PC-3 (cell line): ENCODE measurements at places on chromosomes 3 and 15.
A peak's percentile ranks its signal among the peaks of the same experiment; 100 is the strongest.

GRCh38 chr3:182914341-182914740, 66.0 kb downstream of the DCUN1D1 start:
- 0 out of 2 replicates have a peak, but pooled peaks cover 3% of the 10 kb centered on the region for H3K4me1 ChIP-seq
- no peak for DNase-seq
- no peak overlapping the region for H3K27ac ChIP-seq
- H3K36me3 ChIP-seq = no peaks in the 10 kb centered on the region

DNA sequence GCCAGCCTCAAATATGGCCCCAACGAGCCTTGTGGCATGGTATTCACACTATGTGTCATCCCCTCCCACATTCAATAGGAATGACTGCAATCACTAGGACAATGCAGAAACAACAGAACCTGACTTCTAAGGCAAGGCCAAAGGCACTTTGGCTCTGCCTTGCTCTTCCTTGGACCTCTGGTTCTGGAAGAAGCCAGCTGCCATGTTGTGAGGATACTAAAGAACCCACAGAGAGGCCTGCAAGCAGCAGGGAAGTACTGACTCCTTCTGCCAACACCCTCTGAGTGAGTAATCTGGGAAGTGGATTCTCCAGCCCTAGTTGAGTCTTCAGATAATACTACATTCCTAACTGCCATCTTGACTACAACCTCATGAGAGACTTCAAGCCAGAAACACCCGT, 64.7 kb downstream of the ADAMTS9 start:
- DNase-seq = no peak
- no peak overlapping the region for H3K4me3 ChIP-seq
- H3K27ac ChIP-seq = no peak overlapping the region
- no peaks in the 10 kb centered on the region for H3K36me3 ChIP-seq

- no peak for DNase-seq
- H3K4me3 ChIP-seq = no peak overlapping the region
- H3K36me3 ChIP-seq = peaks cover 3% of the 10 kb centered on the region; the same call in 1 of the 2 replicates
- no peaks in the 10 kb centered on the region for H3K27me3 ChIP-seq
- no peak overlapping the region for H3K27ac ChIP-seq
- H3K4me1 ChIP-seq = no peaks in the 10 kb centered on the region
These were observed 28.4 kb downstream of the CHCHD6 start for GRCh38 chr3:126732281-126733060.

GRCh38 chr15:73972984-73973682, 19.0 kb downstream of the STOML1 start:
- H3K4me1 ChIP-seq = peaks cover 12% of the 10 kb centered on the region
- no peak overlapping the region for H3K27ac ChIP-seq
- H3K27me3 ChIP-seq = no peaks in the 10 kb centered on the region
- H3K4me3 ChIP-seq = peak overlapping the region; percentile 61
- DNase-seq = peak; percentile 89

DNA sequence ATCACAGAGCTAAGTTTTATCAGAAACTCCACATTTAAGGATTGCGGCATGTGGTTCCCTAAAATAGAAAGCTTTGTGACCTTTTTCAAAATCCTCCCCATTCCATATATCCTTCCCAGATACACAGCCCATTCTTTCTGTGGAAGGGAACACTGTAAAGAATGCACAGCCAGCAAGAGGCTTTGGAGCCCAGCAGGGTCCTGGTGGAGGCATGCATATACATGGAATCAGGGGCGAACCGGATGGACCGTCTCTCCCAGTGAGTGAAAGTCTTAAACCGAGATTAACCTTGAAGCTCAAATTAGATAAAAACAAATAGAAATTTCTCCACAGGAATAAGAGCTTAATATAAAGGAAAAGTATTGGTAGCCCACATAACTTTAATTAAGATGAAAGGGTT, 436.2 kb upstream of the MDFIC2 start:
- DNase-seq = no peak
- H3K4me3 ChIP-seq = no peak overlapping the region
- no peaks in the 10 kb centered on the region for H3K27me3 ChIP-seq
- H3K4me1 ChIP-seq = 0 out of 2 replicates have a peak, but pooled peaks cover 2% of the 10 kb centered on the region

DNA sequence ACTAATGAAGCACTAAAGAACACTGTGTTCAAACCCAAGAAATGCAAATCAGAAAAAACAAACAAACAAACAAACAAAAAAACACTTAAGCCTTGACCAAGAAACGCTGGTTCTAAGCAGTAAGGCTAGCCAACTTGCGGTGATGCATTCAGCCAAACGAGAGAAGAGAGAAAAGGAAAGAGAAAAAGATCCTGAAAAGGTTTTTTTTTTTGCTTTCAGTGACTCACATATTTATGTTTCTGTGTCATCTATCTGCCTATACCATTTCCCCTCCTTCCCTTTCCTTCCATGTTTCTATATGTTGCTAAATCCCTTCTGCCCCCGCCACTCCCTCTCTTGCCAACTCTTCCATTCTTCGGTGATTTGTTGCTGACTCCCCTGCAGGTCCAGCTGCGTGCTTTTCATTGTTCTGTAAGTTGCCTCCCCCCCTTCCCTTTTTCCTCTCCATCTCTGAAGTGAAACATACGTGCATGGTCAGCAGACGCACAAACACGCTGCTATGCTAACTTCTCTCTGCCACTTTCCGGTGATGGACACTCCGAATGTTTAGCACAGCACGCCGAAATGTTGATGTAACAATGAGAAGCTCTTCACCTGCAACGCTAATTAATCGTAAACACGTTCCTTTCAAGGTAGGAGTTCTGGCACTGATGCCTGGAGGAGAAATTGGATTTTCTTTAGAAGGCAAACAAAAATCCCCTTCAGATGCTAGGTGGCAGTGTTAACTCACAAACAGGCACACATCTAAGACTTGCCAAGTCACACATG, 154.4 kb downstream of the TUSC7 start:
- no peak overlapping the region for H3K27ac ChIP-seq
- H3K4me3 ChIP-seq = peak overlapping the region; percentile 66
- no peaks in the 10 kb centered on the region for H3K4me1 ChIP-seq
- peak; percentile 52 for DNase-seq
- H3K27me3 ChIP-seq = no peaks in the 10 kb centered on the region

DNA sequence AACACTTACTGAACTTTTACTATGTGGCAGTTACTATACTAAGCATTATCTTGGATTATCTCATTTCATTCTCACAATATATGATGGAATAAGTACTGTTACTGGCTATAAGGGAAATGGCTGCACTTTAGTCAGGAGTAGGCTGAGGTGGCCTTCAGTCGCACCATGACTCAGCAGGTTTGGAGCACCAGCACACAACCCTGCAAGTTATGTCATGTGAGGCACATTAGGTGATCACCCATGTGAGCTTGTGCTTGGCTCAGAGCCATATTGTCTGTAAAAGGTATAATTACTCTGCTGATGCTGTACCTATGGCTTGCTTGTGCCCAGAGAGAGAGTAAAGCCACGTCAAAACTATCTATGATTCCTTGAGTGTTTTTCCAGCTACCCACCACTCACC, 54.1 kb upstream of the TIPARP start:
- peak; percentile 23 for DNase-seq
- no peaks in the 10 kb centered on the region for H3K27me3 ChIP-seq
- peaks cover 13% of the 10 kb centered on the region for H3K4me1 ChIP-seq
- H3K4me3 ChIP-seq = no peak overlapping the region
- no peak overlapping the region for H3K27ac ChIP-seq
- no peaks in the 10 kb centered on the region for H3K36me3 ChIP-seq

DNA sequence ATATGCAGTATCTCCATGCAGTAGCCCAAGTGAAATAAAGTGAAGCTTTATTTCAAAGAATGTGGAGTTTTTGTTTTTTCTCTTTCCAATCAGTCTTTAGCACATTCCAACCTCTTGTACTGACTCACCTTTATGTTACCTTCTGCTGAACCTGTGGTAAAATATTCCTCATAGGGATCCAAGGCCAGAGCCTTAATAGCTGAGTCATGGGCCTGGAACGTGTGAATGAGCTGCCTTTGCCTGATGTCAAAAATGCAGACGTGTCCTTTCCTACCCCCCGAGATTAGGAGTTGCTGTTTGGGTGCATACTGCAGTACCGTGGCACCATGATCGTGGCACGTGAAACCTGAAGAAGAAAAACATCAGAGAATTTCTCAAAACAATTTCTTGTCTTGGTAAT, 108.5 kb downstream of the GLDN start:
- H3K27me3 ChIP-seq = no peaks in the 10 kb centered on the region
- DNase-seq = peak; percentile 59
- H3K4me1 ChIP-seq = peaks cover 8% of the 10 kb centered on the region
- no peak overlapping the region for H3K4me3 ChIP-seq

GRCh38 chr3:188673646-188674186, 498.1 kb upstream of the TPRG1 start:
- no peaks in the 10 kb centered on the region for H3K4me1 ChIP-seq
- H3K36me3 ChIP-seq = no peaks in the 10 kb centered on the region
- no peaks in the 10 kb centered on the region for H3K27me3 ChIP-seq
- H3K27ac ChIP-seq = no peak overlapping the region
- no peak overlapping the region for H3K4me3 ChIP-seq

DNA sequence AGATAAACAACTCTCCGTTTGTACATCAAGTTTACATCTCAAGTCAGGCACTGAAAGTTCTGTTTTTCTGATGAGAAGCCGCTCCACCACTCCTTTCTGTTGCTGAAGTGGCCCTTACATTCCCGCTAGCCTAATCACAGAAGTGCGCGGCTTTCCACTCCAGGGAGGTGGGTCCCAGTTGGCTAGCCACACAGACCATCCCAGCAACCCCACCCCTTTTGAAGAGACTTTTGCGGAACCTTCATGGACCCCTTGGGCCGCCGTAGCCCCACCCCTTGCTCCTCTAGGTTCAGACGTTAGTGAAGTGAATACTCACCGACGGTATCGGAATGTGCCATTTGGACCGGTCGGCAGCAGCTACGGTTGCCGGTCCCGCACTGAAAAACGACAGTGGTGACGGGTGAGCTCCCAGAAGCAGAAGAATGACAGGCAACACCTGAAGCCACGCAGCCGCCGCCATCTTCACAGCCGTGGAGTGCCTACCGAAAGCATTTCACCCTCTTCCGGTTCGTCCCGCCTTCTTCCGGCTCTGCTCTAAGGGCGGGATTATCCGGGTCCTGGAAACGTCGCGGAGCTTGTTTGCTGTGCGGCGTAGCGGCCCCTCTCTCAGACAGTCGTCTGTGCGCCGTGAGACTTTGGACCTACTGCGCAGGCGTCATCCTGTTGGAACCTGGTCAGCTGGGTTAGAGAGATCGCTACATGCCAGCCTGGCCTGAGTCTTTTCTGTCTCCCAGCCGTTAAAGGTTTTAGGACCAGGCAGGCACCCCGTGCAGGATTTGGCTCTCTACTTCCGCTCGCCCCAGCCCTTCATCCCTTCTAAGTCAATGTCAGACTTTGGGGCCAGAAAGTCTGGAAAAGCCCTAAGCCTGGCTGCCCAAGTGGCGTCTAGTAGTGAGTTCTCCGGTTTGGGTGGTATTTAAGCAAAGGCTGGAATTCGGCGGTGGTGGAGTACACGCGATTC, at the start of the genes GANC and TMEM87A:
Gene GANC, plus strand, starts transcription at position 263 of the 961 bp plus-strand sequence. CDS start 1,281 bp downstream, outside the sequence.
Gene TMEM87A, minus strand, starts transcription at position 495 of the 961 bp plus-strand sequence. Its CDS starts 35 bp downstream, at position 460.
- no peaks in the 10 kb centered on the region for H3K27me3 ChIP-seq
- peaks cover 7% of the 10 kb centered on the region; the same call in 1 of the 2 replicates for H3K36me3 ChIP-seq
- H3K4me1 ChIP-seq = peaks cover 41% of the 10 kb centered on the region
- peak; percentile 99 for DNase-seq
- peak within 1 kb of the TSS; percentile 77 for H3K4me3 ChIP-seq
- peak within 1 kb of the TSS; percentile 94 for H3K27ac ChIP-seq

DNA sequence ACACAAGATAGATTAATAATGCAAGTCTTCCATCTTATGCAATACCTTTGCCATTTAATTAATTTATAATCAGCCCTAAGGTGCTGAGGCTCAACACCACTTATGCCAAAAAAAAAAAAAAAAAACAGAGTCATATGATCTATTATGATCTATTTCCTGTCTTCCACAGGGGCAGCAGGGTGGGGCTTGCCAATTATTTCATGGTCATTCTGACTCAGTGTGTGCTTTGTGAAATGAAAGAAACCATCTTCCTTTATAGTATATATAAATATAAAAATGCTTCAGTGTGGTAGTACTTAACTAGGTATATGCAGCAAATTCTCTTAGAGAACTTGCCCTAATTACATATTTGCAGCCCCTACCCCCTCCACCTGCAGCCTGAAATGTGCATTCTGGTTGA, 7.2 kb upstream of the RARB start:
- H3K36me3 ChIP-seq = no peaks in the 10 kb centered on the region
- H3K27me3 ChIP-seq = peaks cover 24% of the 10 kb centered on the region
- 0 out of 2 replicates have a peak, but pooled peaks cover 7% of the 10 kb centered on the region for H3K4me1 ChIP-seq
- peak; percentile 31 for DNase-seq
- H3K4me3 ChIP-seq = no peak overlapping the region
